ENCODE measurements at places on chromosomes 6 and 20.

DNA sequence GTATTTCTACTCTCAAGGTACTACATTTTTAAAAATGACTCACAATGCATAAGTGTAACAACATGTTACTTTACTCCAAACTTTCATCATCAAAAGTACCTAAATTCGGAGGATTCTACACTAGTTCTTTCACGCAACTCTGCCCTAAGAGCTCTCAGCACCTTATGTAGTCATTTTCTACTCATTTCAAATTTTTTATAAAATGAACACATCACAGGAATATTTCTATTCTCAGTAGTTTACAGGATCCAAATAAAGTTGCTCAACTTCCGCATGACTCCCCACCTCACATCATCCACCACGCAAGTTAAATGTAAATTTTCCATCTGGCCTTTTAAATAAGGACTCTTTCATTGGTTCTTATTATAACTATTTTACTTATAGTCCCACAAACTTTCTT is 344.9 kb upstream of the MANEA start:
- no peak for DNase-seq

DNA sequence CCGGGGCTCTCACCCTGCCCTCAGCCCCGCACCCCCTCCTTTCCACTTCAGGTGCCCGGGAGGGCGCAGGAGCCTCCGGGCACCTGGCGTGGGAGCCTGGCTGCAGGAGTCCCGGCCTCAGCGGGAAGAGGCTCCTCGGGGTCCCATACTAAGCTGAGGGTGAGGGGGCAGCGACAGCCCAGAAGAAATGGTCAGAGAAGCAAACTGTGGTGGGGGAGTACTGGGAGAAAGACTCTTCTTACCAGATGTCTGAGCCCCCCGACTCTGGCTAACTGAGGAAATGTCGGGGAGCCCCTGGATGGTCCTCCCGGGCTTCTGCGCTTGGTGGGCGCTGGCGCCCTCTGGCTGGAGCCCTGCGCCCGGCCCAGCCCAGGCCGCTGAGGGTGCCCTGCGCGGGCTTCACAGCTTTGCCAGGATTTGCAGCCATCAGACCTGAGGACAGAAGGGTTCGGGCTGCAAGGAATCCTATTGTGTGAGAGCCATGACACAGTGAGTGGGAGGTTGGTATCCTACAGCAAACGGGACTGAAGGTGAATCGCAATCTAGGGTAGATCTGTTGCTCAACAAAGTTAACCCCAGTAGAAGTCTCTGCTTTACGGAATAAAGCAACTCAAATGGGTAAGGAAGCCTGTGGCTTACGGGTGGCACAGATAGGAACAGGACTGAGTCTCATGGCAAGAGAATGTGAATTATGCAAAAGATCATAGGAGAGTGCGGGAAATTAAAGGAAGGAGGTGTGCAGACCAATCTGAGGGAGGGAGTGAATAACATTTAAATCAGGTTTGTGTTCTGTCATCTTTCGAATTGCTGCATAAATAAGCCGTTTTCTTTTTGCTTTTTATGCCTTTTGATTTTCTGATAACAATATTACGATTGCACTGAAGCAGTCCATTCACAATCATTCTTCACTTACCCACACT is 639 bp upstream of the RCAN2 start:
- no peak for DNase-seq

DNA sequence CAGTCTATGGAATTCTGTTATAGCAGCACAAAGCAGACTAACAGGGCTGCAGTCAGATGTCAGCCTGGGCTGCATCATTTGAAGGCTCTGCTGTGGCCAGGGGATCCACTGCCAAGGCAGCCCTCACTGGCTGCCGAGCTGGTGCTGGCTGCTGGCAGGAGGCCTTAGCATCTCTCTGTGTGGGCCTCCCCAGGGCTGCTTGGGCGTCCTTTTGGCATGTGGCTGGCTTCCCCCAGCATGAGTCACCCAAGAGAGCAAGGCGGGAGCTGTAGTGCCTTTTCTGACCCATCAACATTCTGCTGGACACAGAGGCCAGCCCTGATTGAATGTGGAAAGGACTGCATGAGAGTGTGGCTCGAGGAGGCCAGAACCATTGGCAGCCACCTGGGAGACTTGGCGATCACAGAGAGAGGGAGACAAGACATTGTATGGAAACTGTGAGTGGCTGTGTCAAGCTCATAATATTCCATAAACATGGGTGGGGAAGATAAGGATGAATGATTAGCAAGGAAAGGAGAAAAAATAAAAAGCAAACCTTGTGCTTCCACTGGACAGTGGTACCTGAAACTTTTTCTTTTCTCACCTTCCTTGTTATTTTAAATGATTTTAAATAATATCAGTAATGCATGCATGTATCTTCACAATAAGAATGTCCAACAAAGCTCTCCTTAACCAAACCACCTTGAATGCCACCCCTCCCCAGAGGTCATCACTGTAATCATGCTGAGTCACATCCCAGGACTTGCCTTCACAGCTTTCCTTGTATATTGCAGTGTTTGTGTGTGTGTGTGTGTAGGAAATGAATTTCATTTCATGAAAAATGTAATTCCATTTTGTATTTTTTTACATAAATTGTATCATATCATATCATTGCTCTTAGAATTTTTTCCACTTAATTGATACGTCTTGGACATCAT is 55.0 kb upstream of the VSX1 start:
- no peak for DNase-seq

- no peak for DNase-seq
Measured at GRCh38 chr6:154805288-154805911, 72.2 kb downstream of the SCAF8 start.

DNA sequence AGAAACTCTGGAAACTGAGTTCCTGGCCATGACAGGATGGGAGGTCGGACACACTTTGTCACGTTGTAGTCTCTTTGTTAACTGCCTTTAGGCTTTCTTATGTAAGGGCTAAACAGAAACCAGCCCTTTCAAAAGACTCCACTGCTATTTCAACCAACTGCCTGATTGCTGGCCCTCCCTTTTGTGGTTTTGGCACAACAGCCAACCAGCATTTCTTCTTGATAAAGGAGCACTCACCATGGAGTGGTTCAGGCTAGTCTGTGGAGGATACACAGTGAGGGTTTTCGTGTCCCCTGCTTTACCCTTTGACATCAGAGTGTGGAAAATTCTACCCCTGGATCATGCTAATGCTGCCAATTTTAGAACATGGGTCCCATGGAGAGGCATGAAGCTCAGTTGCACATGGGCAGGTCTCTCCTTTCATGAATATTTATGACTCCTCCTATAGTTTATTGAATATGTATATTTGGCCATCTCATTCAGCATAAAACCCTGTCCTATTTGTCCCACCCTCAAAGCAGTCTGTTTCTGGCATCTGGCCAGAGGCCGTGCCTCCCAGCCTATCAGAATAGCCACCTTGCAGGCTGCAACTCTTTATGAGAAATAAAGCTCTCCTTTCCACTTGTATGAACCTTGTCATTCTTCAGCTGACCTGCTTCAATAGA is 148.3 kb downstream of the HS3ST5 start:
- no peak for DNase-seq

DNA sequence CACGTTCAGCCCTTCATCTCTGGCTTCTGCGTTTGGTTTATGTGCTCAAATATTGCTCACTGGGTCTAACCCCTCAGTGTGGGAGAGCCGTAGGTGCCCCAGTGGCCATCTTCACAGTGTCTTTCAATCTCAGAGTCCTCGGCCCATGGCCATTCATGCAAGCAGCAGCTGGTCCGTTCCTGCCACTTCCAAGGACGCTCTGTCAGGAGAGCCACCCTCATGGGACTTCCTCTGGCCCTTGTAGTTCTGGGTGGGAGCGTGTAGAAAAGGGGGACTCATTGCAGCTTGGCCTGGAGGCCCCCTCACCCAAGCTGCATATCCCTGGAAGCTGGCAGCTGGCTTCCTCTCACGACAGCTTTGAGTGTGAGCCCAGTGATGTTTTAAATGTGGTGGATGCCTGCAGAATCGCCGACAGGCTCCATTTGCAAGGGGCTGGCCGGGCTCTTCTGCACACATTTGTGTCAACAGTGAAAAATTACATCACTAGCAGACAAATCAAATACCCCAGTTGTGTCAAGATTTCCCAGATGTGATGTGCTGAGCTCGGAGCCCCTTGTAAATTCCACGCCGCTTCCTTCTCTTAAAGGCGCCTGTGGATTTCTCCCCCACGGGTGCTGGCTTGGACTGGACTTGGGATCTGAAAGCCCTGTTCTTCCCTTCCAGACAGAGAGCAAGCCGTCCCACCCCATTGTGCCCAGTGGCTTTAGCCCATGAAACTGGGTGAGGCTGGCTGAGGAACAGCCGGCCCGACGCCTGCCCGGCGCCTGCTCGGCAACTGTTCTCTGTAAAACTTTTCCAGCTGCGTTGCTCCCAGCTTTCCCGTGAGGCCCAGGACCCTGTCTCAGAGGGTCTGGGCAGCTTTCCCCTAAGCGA is 360.1 kb downstream of the TAF4 start:
- no peak for DNase-seq

DNA sequence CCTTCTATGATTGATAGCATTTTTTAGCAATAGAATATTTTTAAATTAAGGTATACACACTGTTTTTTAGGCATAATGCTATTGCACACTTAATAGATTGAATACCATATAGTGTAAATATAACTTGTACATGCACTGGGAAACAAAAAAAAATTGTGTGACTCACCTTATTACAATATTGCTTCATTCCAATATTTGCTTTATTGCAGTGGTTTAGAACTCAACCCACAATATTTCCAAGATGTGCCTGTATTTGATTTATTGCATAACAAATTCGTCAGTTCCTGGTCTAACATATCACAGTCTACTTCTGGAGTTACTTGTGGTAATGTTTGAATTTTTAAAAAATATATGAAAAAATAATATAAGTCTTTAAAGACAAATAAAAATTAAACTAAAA is 41.9 kb upstream of the DEFB112 start:
- no peak for DNase-seq

GRCh38 chr20:39983183-39983582 is 705.9 kb downstream of the MAFB start:
- DNase-seq = no peak

- DNase-seq = no peak
Measured at GRCh38 chr6:15038013-15038791, 207.7 kb upstream of the JARID2 start.

DNA sequence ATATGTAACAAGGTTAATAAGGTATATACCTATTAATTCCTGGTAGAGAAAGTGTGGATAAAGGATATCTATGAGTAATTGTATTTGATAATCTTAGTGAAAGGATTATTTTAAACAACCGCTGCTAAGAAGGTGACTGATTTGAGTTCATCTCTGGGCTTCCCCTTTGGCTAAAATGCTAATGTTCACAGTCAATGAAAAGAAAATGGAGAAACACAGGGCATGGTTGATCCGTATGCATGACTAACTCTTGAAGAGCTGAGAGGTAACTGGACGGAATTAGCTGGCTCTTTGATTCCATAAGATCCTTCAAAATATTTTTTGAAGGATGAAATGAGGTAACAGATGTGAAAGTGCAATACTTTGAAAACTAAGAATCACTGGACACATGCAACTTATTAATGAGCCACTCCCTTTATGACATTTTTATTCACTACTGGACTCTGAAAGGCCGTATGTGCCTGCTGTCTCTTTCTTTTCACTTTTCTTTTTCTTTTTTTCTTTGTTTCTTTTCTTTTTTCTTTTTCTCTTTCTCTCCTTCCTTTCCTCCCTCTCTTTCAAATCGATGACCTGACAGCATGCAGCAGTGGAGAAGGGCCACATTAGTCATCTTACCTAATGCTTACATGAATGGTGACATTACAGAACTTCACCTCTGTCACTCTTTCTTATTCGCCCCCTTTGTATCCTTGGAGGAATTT is 464.6 kb downstream of the CDKAL1 start:
- no peak for DNase-seq

GRCh38 chr6:29483186-29483585 is 4.6 kb downstream of the MAS1L start:
- no peak for DNase-seq

GRCh38 chr6:104201557-104201956 is 658.2 kb downstream of the HACE1 start:
- no peak for DNase-seq
